ENCODE measurements at places on chromosomes 6 and 20.
A peak's percentile ranks its signal among the peaks of the same experiment; 100 is the strongest.

DNA sequence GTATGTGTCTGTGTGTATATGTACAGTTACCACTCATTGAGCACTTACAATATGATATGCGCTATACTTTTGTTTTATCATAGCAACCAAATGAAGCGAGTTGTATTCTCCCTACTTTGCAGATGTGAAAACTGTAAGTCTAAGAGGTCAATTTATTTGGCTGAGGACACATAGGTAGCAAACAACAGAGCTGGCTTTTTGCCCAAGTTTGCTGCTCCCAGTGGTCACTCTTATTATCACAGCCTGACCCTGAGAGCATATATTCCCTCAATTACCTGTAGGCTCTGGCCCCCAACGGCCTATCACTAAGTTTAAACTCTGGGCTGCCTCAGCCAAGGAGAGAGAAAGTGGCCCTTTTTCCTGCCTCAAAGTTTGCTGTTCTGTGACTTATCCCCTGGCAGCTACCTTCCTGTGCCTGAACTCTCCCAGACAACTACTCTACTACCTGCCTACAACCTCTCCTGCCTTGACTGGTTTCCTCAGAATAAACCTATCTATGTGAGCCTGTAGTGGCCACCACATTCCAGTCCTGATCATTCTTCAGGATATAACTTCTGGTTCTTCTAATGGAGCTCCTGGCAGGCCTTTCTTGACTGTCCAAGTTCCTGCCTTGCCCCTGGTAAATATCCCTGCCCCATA, 221.8 kb downstream of the FRK start:
- peak; percentile 28 for DNase-seq

GRCh38 chr6:153001767-153002612, 519 bp downstream of the MTRF1L start:
- DNase-seq: no peak

DNA sequence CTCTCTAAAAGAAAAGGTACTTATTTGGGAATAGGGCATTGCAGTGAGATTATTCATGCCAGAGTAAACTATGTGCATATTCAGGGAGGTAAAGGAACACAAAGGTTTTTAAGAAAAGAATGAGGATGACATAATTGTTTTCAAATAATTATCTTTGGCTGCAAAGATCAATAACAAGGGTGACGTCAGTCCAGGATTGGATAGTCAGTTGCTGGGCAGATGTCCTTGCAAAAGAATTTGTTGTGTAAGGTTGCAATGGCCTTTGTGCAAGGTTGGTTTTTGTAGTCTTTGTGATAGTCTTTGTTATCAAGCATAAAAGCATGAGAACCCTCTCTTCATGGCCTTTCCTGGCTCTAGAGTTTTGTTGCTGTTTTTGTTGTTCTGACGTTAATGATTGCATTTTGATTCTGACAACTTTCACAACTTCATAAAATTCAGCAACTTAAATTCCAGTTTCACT, 17.7 kb downstream of the LOC128125822 start:
- DNase-seq: no peak

- DNase-seq: no peak
Observed at GRCh38 chr20:10007158-10007557, 27.6 kb upstream of the ANKEF1 start.

GRCh38 chr6:28768187-28768913, 155.4 kb downstream of the TRIM27 start:
- no peak for DNase-seq

GRCh38 chr6:46040288-46040687, 24.6 kb upstream of the CLIC5 start:
- DNase-seq: no peak

GRCh38 chr6:17178754-17179529, 77.1 kb downstream of the STMND1 start:
- DNase-seq: peak; percentile 45

- DNase-seq: no peak
Observed at GRCh38 chr6:2740581-2740980, 10.1 kb downstream of the MYLK4 start.

GRCh38 chr20:58240471-58240870, 12.0 kb upstream of the ANKRD60 start:
- no peak for DNase-seq

DNA sequence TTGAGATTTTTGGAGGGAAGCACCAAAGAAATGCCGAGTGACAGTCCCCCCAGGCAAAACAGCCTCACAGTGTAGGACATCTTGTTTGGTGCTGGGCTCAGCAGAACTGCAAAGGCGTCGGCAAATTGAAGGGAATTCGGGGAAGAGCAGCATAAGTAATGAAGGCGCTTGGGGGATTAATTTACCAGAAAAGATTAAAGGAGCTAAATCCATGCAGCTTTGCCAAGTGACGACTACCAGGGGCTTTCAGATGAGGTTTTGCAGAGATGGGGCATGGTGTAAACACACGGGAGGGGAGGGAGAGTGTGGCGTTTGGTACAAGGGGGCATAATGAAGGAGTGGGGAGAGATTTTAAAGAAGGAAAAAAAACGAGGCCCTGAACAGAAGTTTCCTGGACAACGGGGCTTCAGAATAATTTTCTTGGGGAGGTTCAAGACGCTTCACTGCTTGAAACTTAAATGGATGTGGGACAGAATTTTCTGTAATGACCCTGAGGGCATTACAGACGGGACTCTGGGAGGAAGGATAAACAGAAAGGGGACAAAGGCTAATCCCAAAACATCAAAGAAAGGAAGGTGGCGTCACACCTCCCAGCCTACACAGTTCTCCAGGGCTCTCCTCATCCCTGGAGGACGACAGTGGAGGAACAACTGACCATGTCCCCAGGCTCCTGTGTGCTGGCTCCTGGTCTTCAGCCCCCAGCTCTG, 45.4 kb upstream of the CDH22 start:
- DNase-seq: no peak

DNA sequence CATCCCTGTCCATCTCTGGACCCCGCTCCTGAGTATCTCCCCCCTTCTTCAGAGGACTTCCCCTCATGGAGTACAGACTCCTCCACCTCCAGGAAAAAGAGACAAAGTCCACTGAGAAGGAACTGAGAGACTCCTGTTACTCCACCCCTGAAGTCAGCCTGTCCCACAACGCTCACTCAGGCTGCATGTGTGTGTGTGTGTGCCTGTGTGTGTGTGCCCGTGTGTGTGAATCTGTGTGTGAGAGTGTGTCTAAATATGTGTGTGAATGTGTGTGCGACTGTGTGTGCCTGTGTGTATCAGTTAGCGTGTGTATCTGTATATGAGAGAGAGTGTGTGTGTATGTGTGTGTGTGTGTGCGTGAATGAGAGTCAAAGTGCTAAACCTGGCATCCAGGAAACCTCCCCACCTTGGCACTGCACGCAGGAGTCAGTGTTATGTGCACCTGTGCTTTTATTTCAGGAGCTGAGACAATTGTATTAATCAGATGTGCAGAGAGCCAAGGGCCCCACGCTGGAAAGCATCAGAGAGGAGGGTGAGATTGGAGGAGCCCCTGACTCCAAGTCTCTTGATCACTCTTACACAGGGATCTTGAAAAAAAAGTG, 39.0 kb downstream of the HLA-A start:
- DNase-seq: no peak

GRCh38 chr20:53631909-53632662, 38.4 kb upstream of the ZNF217 start:
- DNase-seq: no peak

- no peak for DNase-seq
Observed at GRCh38 chr6:28240471-28240870, 11.6 kb downstream of the ZKSCAN4 start.

GRCh38 chr6:75751443-75751842, 2.4 kb downstream of the MYO6 start:
- no peak for DNase-seq

DNA sequence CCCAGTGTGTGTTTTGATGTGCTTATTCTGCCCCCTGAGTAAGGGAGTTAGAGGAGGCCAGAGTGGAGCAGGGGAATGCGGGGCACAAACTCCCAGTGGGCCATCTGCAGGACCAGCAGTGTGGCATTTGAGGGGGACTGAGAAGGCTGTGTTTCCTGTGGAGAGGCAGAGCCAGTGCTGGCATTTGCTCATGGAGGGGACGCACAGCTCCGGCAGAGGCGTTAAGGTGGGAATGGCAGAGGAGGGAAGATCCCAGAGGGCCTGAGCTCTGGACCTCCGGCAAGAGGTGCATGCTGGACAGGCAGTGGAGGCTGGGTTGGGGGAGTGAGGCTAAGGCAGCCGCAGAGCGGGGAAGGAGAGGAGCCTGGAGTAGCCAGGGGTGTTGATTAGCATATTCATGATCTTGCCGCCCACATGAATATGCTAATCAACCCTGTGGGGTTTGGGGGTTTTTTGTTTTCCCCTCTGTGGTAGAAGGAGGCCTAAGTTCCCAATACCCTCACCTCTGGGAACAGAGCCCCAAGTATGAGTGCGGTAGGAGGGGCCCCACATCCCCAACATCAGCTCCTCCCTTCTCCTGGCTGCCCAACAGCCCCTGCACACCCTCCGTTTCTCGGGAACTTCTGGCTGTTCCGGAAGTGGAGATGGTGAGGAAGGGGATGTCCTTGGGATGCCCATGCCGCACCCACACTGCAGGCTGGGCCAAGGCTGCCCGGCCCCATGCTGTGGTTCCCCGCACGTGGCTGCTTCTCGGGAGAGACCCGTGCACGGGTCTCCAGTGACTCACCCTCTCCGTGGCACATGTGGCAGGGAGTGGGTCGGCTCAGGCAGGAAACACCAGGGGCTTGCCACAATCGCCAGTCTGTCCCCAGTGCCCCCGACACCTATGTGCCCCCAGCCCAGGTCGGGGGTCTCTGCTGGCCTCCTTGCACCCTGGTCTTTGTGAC, 33.8 kb downstream of the DLGAP4 start:
- DNase-seq: no peak

- no peak for DNase-seq
Observed at GRCh38 chr6:4774715-4775493, 1.3 kb upstream of the CDYL start.

- no peak for DNase-seq
Observed at GRCh38 chr6:53041356-53041755, 23.8 kb upstream of the FBXO9 start.

GRCh38 chr6:82878812-82879211, 186.8 kb downstream of the UBE3D start:
- no peak for DNase-seq

GRCh38 chr20:24955045-24955444, 6.0 kb downstream of the CST7 start:
- no peak for DNase-seq

GRCh38 chr6:52497652-52498408, 77.7 kb downstream of the EFHC1 start:
- DNase-seq: no peak

GRCh38 chr20:50097843-50098242, 15.1 kb downstream of the UBE2V1 start:
- no peak for DNase-seq

GRCh38 chr6:74459260-74459659, 746.6 kb downstream of the COL12A1 start:
- DNase-seq: no peak

DNA sequence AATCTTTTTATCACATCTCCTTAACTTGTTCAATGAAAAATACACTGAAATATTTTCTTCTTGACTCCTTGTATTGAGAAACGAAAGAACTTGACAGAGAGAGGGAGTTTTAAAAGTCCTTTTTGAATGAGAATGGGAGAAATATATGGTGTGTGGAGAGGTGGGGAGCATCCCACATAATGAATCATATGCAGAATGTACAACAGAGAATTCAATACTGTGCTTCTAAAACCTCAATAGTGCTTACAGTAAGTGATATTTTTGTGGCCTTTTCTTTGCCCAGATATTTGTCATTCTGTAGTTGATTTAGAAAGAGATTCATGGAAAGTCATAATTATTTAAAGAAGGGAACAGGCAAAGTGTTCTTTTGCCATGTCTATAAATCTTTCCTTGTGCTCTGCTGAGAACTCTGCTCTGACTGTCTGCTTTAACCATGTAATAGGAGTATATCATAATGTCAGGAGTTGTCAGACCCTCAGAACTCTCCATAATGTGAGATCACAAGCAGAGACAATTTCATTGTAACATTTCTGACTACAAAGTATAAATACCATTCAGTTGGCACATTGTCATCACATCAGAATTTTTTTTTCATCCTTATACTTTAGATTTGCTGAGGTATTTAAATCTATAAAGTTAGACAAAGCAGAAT, 32.8 kb upstream of the HS3ST5 start:
- DNase-seq: no peak

- DNase-seq: peak; percentile 77
Observed at GRCh38 chr20:2688041-2688591, 4.5 kb upstream of the EBF4 start.

DNA sequence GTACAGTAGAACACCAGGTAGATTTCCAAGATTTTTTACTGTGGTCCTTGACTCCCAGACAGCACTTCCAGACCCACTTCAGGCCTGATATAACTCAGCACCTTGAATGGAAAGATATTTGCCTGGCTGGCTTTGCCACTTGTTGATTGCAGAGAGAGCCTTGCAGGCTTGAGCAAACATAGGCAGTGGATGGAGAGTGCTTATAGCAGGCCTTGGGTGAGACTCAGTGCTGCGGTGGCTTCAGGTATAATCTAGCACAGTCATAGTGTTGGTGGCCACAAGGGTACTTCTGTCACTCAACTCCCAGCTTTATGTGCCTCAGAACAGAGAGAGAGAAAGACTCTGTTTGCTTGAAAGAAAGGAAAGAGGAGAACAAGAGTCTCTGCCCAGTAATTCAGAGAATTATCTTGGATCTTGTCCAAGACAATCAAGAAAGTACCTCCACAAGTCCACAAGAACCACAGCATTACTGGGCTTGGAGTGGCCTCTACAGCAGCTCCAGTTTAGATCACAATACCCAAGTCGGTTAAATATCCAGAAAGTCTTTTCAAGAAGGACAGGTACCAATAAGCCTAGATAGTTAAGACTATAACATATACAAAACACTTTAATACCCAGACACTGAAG, 70.5 kb upstream of the FKBP1C start:
- no peak for DNase-seq

- peak; percentile 55 for DNase-seq
Observed at GRCh38 chr20:52379723-52380336, 188.3 kb upstream of the ZFP64 start.

- no peak for DNase-seq
Observed at GRCh38 chr20:5073660-5074231, 46.0 kb downstream of the PCNA start.

DNA sequence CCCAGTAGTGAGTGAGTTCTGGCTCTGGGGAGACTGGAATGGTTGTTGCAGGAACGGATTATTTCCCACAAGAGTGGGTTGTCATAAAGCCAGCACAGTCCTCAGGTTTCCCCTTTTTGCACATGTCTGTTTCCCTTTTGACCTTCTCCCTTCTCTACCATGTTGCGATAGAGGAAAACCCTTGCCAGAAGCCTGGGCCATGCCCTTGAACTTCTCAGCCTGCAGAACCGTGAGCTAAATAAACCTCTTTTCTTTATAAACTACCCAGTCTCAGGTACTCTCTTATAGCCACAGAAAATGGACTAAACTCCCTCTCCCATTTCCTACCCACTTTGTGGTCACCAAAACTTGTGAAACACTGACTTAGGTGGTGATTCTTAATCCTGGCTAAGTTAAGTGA, 7.2 kb upstream of the PPP1R16B start:
- DNase-seq: no peak

DNA sequence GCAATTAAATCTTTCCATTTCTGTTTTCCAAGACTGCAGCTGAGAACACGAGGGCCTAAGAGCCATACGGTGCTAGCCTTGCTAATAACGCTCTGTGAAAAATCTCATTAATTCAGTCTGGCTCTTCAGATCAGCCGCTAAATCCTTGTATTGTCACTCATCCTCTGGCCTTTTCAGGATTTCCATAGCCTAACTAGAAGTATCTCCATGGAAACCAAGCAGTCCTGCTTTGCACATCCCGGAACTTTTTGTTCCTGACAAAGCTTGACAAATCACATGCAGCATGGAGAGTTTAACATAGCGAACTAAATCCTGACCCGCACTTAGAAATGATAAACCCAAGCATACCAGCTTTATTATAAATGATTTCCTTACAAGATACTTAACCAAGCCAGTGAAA, 383.7 kb downstream of the CD83 start:
- no peak for DNase-seq

- DNase-seq: no peak
Observed at GRCh38 chr20:991850-992249, 10.3 kb downstream of the RSPO4 start.
